ENCODE measurements at places on chromosomes 3 and 15.

DNA sequence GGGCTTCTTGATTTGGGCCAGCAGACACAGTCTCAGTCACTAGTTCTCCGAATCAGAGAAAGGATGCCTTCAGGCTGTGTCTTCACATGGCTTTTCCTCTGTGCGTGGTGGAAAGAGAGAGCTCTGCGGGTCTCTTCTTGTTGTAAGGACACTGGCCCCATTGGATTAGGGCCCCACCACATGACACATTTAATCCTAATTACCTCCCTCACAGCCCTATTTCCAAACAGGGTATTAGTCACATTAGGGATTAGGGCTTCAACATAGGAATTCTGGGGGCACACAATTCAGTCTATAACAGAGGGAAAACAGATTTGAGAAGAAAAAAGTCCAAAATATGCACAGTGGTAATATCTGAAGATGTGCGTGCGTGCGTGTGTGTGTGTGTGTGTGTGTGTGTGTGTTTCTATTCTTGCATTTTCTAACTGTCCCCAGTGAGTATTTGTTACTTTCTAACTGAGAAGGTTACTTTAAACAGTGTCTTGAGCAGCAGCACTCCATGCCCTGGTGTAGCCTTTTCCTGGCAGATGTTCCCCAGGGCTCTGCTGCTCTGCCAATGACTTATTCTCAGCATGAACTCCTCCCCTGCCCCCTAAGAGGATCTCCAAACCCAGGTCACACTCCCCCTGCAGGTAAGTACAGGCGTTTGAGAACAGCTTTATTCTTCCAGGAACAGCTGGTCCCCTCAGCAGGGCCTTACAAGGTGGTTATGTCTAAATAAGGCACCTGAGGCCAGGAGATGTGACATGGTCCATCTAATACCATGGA is 72.9 kb downstream of the RPL39L start:
- peak; percentile 22 for DNase-seq

- no peak for DNase-seq
These were observed 38.8 kb upstream of the RNF7 start for GRCh38 chr3:141699324-141699723.

- no peak for DNase-seq
These were observed 10.5 kb downstream of the BNIP2 start for GRCh38 chr15:59678620-59679019.

DNA sequence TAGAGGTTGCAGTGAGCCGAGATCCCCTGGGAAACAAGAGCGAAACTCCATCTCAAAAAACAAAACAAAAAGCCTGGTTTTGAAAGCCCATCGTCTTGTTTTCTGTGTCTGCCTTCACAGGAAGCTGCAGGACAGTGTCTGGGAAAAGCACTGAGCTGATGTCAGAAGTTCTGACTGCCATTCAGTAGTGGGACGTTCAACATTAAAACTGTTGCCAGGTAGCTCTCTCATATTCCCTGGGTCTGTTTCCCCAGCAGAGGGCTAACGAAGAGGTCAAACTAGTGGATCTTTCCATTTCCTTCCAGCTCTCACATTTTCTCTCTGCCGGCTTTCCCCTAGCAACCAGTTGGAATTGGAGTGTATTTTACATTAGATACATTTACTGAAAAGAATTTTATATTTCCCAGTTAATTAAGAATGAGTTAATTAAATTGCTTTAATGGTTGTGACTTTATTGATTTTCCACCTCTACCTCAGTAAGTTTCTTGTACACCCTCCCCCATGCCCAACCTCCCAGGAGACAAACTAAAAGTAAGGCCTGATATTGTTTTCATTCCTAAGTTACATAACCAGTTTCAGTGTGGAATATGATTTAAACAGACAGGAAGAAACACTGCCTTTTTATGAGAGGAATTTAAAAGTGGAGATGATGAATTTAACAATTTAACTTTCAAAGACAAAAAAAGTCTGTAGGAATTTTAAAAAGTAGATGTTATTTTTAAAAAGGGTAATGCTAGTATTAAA is 29.9 kb downstream of the RCN2 start:
- no peak for DNase-seq

- no peak for DNase-seq
These were observed 187.4 kb downstream of the GOLGA6L6 start for GRCh38 chr15:20353966-20354883.

All from activated T-cell treated with anti-CD3 and anti-CD28 coated beads for 1 hour (primary cell).